IPS-NIHi11 (cell line): ENCODE measurements at places on chromosomes 6 and 20.
A peak's percentile ranks its signal among the peaks of the same experiment; 100 is the strongest.

GRCh38 chr6:86936834-86937218 is 502 bp upstream of the HTR1E start:
- DNase-seq: no peak

GRCh38 chr20:33401921-33402369 is 626 bp upstream of the CDK5RAP1 start:
- no peak for DNase-seq

DNA sequence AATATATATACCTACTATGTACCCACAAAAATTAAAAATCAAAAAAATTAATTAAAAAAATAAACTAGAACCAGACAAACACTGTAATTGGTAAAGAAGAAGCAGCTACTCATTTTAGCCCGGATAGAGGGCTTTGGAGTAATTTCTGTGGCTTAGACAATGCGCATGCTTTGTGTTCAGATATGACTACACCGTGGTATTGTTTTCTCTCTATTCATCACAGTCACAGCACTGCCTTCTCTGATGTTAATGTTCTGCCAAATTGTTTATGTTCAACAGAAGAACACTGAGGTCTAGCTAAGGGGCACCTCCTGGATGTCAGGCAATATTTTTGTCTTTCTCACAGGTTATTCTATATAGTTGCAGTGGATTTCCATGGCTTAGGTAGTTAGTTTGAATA is 77.5 kb upstream of the GJE1 start:
- DNase-seq: no peak

- DNase-seq: peak; percentile 80
Measured at GRCh38 chr6:158629367-158630221, 14.9 kb downstream of the DYNLT1 start.

- DNase-seq: no peak
Measured at GRCh38 chr6:37473364-37474095, 26.2 kb downstream of the CCDC167 start.

GRCh38 chr20:5270603-5271002 is 46.2 kb downstream of the PROKR2 start:
- DNase-seq: peak; percentile 66

GRCh38 chr20:29878777-29879442 is 1378.6 kb upstream of the DEFB115 start:
- no peak for DNase-seq
